GM13976 (cell line): ENCODE measurements at places on chromosomes 2 and 18.

DNA sequence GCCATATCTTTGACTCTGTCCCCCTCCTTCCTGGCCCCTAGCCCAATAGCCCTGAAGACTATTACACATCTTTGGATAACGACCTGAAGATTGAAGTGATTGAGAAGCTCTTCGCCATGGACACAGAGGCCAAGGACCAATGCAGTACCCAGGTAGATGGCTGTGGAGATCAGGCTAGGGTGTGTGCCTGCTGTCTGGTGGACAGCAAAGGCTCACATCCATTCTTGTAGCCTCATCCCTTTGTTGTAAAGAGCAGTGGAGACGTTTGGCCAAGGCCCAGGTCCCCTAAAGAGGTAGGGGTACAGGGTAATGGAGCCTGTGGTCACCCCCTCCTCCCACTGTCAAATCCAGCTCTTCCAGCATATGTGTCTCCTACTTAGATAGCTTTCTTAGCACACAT, 81.4 kb downstream of the EPAS1 start:
- no peak for DNase-seq

GRCh38 chr18:60675126-60675525, 302.6 kb upstream of the MC4R start:
- no peak for DNase-seq

DNA sequence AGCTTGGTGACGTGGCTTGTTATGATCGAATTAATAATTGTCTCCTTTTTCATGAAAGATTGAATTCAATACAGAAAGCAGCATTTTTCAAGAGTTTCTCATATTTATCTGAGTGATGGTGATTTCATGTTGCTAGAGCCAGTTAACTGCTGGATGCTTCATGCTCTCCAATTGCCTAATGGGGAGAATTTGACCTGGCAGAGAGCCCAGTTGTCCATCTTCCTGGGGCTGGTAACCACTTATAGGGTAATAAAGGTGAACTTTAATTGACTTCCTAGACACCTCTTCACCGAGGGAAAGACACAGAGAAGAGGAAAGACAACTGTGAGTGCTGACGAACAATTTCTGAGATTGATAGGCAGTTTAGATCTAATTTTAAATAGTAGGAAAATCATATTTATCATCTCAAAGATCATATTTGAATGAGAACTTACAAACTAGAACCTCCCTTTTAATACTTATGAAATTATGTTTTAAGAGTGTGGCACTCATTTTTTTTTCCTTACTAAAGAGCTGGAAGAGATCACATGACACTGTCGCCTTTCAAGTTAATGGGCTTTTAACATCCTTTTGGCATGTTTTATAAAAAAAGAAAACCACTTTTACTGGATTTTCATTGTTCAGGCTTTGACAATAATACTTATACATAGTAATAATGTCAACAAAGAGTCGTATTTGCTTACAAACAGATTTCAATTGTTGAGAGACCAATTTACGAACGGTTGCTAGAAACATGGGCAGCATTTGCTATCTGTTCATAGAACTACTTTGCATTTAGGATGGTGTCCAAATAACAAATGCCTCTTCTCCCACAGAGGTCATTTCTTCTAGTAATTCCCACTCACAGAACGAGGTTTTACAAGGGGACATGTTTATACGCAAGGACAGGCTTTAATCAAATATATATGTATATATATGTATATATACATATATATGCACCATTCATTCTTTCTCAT, 153.3 kb downstream of the RAPGEF4 start:
- DNase-seq = no peak

- DNase-seq = no peak
These were observed 20.1 kb upstream of the TMEM87B start for GRCh38 chr2:112034924-112035323.

- peak; percentile 4 for DNase-seq
These were observed 383.4 kb downstream of the CBLN2 start for GRCh38 chr18:72160510-72161445.

DNA sequence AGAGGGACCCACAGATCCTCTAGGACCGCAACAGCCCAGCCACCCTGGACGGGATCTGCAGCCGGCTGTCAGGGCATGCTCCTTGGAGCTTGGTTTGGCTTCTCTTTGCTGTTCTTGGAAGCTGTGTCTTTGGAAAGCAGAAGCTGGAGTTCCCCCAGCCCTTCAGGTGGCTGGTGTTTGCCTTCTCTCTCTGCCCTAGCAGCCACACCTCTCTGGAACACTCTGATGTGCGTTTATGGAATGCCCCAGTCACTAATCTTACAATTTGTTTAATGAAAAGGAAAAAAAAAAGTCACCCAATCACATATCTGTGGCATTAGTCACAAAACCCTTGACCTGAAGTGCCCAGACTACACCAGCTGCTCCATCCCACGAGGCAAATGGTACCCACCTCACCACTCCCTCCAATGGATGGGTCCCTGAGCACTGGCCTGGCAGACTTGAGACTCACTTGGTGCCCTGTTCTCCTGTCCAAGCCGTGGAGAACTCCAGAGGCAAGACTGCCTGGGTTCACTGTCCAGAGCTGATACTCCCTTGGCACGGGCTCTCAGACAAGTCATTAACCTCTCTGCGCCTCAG, 70.2 kb upstream of the DAPL1 start:
- DNase-seq = no peak

GRCh38 chr2:230812033-230812432, 52.7 kb upstream of the ITM2C start:
- no peak for DNase-seq

GRCh38 chr18:3679241-3679640, 229.3 kb downstream of the TGIF1 start:
- no peak for DNase-seq

DNA sequence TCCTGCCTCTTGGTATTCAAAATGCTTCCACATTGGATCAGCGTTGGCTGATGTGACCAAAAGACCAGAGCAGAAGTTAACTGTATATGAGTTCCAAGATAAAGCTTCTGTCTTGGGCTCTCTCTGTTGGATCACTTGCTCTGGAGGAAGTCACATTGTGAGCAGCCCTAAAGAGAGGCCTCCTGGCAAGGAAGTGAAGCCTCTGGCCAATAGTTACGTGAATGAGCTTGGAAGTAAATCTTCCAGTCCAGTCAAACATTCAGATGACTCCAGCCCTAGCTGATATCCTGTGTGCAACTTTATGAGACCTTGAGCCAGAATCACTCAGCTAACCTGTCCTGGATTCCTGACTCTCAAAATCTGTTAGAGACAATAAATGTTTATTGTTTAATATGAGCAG, 67.7 kb upstream of the CDKL4 start:
- DNase-seq = no peak

- DNase-seq = no peak
These were observed 248.8 kb downstream of the ACKR3 start for GRCh38 chr2:236818281-236819045.

- DNase-seq = no peak
These were observed 29.9 kb downstream of the C18orf54 start for GRCh38 chr18:54387631-54388030.

DNA sequence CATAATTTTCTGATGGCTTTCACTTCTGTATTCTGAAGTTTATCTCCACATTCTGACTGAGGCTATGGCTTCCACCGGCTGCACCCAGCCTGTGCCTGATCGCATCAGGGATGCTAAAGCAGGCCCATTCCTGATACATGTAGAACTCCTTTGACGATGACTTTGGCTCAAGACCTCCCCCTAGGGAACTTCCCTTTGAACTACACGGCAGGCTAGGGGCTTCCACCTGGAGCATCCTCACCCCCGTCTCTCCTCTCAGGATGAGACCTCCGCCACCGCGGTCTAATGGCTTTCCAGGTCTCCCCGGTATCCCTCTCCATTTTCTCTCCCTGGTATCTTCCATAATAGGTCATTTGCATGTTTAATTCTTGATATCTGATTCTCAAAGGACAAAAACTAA, 214.9 kb upstream of the CHST9 start:
- no peak for DNase-seq

DNA sequence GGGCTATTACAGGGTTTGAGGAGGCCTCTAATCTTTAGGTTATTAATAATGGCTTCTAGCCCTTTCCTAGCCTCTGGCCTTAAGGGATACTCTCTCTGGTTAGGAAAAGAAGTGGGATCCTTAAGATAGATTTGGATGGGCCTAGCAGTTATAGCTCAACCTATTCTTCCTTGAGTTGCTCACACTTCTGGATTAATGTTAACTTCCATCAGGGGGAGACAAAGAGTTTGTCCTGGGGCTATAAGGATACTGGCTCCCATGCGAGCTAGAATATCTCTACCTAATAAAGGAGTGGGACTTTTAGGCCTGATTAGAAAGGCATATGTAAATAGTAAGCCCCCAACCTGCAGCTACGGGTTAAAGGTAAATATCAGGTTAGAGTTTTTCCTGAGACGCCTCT, 14.3 kb upstream of the PTH2R start:
- DNase-seq = no peak

GRCh38 chr18:45920367-45920766, 46.8 kb downstream of the EPG5 start:
- no peak for DNase-seq

DNA sequence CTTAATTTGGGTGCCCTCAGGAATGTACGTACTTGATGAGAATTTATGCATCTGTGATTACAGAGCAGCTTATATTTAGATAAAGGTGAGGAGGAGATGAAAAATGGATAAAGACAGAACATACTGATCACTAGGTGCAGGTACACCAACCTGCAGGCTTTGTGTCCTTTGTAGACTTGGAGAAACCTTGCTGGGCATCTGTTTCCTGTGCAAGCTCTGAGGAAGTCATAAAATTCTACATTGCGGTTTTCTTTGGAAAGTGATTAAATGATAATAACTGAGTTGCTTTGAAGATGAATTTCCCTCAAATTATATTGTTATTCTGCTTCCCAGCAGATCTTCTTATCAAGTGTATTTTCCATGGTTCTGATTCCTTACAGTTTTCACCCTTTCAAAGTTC, 7.7 kb downstream of the RAB27B start:
- DNase-seq = no peak

GRCh38 chr2:111697560-111697959, 186.4 kb downstream of the ANAPC1 start:
- DNase-seq = no peak

DNA sequence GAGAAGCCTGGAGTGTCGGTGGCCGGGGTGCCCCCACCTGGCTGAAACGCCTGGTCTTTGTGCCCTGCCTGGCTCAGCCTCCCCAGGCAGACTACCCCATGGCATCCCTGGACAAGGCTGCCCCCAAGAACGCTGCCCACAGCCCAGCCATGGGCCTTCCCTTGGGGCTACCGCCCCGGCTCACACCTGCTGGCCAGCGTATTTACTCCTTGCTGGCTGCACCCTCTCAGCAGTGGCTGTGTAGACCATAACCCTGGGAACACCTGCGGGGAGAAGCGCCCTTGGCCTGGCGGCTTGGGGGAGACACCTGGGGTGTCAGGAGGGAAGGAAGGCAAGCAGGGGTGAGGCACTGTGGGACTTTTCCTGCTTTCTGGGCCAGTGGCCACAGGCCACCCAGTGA, 17.3 kb downstream of the CAPN10 start:
- no peak for DNase-seq

DNA sequence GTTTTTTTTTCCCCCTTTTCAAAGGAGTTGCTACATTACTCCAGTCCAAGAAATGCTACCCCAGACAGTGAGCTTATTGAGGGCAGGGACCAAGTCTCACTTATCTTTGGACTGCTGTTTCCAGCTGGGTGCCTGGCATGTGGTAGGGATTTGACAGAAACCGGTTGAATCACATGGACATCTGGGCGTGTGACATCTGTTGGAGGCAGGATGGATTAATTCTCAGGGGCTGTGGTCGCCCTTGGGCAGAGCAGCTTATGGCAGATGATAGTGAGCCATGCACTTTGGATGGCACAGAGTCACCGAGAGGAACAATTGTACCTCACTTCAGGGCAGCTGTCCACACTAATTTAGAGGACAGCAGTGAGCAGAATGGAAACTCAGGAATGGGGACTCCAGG, 254.6 kb upstream of the ID2 start:
- DNase-seq = no peak

GRCh38 chr2:217077831-217078407, 218.1 kb upstream of the TNP1 start:
- no peak for DNase-seq

- no peak for DNase-seq
These were observed 55.5 kb downstream of the SEPTIN10 start for GRCh38 chr2:109558076-109558882.

- DNase-seq = no peak
These were observed 55.6 kb upstream of the TEX51 start for GRCh38 chr2:126843081-126843480.

- DNase-seq = no peak
These were observed 105.5 kb upstream of the RGPD4 start for GRCh38 chr2:107721178-107721577.

GRCh38 chr2:196836440-196836839, 27.3 kb upstream of the C2orf66 start:
- DNase-seq = no peak

DNA sequence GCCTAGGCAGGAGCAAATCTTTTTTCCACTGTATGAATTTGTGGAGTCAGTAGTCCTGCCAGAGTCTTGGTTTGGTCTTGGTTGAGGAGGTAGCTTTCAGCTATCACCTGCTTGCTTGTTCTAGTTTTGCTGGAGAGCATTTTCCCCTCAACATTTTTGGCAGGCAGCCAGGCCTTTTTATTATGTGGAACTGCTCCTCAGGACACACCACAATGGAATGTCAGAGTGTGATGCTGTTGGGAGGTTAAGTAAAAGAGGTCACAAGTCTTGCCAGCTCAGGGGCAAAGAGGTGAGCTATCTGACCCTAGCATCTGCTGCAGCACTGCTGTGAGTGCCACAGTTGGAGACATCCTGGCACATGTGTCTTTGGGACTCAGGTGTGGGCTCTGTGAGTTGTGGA, 258.0 kb downstream of the CNTNAP5 start:
- no peak for DNase-seq

DNA sequence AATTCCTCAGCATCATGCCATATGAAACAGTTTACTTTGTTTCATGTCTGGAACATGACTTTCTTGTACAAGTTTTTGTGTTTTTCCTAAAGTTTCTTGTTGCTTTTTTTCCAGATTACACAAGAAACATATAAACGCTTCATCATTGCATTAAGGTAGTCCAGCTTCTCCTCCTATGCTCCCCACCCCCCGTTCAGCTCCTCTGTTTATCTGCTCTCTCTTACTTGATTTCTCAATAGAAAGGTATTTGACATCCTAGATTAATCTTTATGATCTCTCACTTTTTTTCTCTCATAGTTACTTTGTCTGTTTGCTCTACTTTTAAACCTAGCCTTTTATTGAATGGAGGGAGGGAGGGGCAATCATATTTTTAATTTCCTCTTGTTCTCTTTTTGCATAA, 25.4 kb downstream of the SLC40A1 start:
- DNase-seq = no peak

GRCh38 chr2:88831792-88832248, 140.3 kb downstream of the RPIA start:
- DNase-seq = peak; percentile 74

GRCh38 chr2:83331810-83332209, 1127.3 kb downstream of the SUCLG1 start:
- no peak for DNase-seq
